Fibroblast of skin of abdomen (primary cell): ENCODE measurements at places on chromosomes 1 and 21.
A peak's percentile ranks its signal among the peaks of the same experiment; 100 is the strongest.

DNA sequence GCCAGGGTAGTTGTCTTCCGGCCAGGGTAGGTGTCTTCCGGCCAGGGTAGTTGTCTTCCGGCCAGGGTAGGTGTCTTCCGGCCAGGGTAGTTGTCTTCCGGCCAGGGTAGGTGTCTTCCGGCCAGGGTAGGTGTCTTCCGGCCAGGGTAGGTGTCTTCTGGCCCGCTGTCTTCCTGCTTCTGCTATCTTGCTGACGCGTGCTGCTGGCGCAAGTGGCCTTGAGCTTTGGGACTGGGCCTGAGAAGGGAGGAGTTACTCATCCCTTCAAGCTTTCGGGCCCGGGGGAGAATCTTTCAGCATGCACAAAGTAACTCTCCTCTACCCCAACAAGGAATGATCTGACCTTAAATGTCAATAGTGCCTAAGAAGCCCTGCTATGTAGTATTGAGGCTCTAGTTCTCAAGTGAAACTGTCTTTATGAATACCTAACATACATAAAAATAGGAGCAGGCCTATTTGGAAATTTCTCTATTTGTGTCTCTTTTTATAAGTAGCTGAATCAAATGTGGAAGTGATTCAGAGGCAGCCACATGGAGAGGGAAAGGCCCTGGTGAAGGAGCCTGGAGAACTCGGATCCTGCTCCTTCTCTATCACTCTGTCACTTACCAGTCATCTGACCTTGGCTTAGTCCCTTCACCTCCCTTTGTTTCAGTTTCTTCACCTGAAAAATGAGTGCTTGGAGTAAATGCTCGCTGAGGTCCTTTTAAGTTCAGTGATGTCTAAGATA is 65.6 kb downstream of the RGL1 start:
- no peak for DNase-seq

- DNase-seq, result no peak
Observed at GRCh38 chr1:30359539-30360220, 363.7 kb downstream of the MATN1 start.

DNA sequence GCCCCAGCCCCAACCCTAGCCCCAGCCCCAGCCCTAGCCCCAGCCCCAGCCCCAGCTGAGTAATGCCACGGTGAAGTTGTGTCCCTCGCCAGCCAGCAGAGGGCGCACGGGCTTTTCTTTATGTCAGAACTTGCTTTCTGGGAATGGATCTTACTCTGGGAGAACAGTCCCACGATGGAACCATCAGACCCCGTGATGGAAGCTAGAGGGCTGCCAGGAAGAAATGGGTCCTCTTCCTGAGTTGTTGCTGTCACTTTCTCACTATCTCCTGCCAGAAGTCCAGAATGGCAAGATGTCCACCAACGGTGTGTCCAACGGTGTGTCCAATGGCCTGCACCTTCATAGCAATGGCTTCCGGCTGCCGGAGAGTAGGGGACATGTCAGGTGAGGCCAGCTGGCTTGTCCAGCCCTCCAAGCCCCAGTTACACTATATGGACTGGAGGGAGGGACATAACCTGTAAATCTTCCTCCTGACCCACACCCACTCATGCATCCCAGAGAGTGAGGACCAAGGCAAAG is 25.1 kb upstream of the TMEM222 start:
- DNase-seq, result peak; percentile 62

DNA sequence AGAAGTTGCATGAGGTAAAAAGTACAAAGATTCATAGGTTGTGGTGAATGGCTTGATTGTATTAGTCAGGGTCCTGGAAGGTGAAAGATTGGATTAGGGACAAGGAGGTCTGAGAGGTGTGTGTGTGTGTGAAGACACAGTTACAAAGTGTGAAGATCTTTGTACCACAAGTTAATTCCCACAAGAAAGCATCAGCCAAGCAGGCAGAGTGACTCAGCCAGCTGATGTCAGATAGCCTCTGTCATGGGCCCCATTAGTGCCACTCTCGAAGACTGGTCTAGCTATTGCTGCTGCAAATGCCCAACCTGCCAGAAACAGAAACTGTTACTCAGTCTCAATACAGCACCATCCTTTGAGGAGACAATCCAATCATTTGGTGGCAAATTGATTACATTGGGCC is 96.5 kb downstream of the DTL start:
- DNase-seq, result no peak

- DNase-seq, result no peak
Observed at GRCh38 chr1:35560256-35561225, 2.9 kb downstream of the NCDN start.

GRCh38 chr1:89487972-89488371 is 36.7 kb upstream of the LRRC8B start:
- DNase-seq, result no peak

GRCh38 chr1:184156521-184157393 is 105.2 kb downstream of the TSEN15 start:
- no peak for DNase-seq

DNA sequence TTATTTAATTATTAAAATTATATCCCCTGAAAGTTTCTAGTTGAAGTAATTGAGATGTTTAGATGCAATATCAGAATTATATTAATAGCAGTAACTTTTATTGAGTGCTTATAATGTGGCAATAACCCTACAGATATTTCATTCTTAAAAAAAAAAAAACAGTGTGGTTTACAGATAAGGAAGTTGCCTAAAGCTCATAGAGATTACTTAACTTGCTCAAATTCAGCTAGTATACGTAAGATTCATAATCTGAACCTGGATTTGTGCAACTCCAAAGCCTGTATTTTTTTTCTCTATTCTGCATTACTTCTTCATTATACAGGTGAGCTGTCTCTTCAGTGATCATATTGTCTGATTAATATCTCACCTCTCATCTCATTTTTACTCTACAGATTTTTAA is 156.0 kb upstream of the PTBP2 start:
- DNase-seq, result no peak

- DNase-seq, result no peak
Observed at GRCh38 chr1:226422478-226422877, 14.6 kb upstream of the PARP1 start.

DNA sequence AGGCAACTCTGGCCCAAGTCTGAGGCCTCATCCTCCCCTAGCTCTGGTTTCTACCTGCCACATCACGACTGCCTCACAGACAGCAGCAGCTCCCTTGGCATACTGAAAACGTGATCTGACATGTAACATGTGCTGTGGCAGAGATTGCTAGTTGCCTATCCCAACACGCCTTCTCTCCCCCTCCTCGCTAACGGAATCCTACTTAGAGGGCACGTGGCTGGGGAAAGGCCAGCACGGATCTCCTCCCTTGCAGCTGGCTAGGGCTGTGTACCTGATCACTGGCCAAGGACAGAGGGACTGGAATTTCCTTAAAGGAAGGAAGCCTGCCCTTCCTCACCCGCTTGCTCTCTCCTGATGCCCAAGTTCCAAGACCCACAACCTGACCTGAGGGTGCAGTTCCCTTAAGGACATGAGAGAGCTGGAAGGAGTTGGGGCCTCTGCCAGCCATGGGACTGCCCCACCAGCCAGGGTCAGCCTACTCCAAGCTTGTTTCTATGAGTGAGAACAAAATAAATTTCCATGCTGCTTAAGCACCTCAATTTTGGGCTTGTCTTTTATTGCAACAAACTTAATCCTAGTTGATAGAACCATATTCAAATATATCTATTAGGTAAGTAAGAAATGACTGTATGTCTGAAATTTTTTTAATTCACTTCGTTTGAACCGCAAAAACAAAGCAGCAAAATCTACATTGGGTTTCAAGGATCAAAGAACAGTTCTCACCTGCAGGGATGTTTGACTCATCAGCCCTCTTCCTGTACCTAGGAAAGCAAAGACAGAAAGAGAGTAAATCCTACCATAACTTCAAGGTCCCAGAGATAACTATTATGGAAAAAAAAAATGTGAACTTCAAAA is 7.2 kb downstream of the SETD4 start:
- no peak for DNase-seq

- DNase-seq, result no peak
Observed at GRCh38 chr1:20928146-20928545, 141.0 kb upstream of the HP1BP3 start.

- DNase-seq, result no peak
Observed at GRCh38 chr1:45974541-45975269, 157.7 kb downstream of the PIK3R3 start.

GRCh38 chr1:62288224-62288623 is 31.0 kb downstream of the KANK4 start:
- no peak for DNase-seq

GRCh38 chr1:40308036-40308727 is 8.9 kb downstream of the COL9A2 start:
- DNase-seq, result no peak

- DNase-seq, result no peak
Observed at GRCh38 chr1:171296897-171297296, 17.1 kb upstream of the FMO4 start.

- no peak for DNase-seq
Observed at GRCh38 chr1:115874497-115874896, 33.6 kb upstream of the NHLH2 start.

DNA sequence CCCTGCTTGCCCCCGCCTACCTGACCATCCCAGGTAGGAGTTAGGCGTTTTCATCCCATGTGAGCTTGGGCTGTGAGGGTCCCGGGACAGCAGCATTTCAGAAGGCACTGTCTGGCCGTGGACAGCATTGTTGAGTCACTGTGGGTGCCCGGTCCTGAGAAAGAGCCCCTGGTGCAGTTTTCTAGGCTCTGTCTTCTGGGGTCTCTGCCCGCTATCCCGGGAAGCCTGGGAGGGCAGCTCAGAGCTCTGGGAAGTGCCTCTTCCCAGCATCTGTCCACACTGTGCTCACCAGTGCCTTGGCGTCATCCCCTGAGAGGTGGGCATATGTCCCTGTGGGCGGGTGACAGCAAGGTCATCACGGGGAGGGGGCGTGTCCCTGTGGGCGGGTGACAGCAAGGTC is 11.4 kb upstream of the ZNF669 start:
- no peak for DNase-seq

- no peak for DNase-seq
Observed at GRCh38 chr1:78003070-78003746, 1.5 kb upstream of the DNAJB4 start.

- DNase-seq, result no peak
Observed at GRCh38 chr21:45833414-45833813, 148.2 kb upstream of the COL6A1 start.

DNA sequence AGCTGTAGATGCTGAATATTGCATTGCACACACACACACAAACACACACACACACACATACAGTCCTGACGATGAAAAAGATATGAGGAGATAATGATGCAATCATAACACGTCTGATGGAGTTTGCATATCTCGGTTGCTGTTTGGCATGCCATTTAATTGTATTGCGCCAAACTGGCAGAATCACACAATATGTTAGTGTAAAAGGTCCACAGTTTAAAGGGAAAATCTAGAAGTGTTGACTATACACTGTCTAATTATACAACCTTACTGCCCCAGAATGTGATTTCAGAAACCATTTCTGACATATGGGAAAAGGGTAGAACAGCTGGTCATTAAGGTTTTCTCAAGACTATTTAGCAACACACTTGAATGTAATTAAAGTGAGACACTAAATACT is 123.7 kb upstream of the PROX1 start:
- DNase-seq, result no peak

DNA sequence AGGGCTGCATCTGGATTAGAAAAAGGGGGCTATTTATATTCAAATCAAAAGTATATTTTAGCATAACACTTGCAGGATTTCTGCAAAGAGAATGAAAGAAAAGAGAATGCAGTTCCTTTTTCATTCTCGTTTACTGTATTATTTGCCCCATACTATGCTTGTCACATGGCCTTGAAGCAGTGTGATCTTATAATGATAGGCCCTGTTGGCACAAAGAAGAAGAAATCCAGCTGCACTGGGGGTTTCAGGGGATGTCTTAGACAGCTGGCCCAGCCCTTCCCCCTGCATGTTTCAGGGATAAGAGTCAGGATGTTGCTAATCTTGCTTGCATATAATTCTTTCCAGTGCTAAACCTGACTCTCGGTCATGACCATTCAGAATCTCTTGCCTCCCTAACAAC is 369.5 kb downstream of the SEC16B start:
- DNase-seq, result no peak

DNA sequence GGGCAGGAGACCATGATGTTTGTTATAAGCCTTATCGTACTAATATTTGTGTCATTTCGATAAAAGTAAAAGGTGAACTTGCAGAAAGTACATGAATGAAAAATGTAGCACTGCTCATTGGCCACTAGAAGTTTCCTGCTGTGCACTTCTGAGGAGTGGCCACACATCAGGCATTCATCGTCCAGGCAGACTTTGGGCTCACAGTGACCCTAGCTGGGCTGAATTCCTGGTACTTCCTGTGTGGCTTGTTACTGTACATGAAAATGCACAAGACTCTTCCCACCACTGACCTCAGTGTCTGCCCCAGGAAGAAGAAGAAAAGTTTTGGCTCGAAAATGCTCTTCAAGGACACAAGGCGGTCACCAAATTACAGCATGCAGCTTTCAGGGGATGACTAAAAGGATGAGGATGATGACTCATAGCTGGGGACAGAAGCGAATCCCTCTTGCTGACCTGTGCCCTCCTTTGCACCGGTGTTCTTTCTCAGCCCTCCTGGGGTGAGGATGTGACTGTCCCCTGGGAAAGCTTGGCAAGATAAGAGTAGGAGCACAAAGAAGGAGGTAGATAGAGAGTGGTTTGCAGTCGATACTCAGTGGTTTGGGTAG is 252.4 kb upstream of the KAZN start:
- DNase-seq, result no peak

DNA sequence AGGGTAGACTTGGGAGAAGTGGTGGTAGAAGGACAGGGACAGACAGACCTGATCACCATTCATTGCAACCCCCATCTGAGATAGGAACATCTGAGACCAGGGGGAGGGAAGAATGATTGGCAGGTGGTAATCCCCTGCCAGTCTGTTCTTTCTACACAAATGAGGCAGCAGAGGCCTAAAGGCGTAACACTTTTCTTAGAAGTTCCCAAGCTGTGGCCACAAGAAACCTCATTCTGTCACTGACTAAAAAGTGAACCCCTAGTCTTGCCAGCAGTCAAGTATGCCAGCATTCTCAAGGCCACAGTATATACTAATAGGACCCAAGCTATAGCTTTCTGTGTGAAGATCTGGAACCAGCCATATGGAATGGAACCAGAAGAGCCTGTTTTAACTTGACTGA is 638.0 kb downstream of the KCNT2 start:
- DNase-seq, result no peak

GRCh38 chr1:215056584-215056983 is 26.0 kb upstream of the KCNK2 start:
- peak; percentile 58 for DNase-seq

DNA sequence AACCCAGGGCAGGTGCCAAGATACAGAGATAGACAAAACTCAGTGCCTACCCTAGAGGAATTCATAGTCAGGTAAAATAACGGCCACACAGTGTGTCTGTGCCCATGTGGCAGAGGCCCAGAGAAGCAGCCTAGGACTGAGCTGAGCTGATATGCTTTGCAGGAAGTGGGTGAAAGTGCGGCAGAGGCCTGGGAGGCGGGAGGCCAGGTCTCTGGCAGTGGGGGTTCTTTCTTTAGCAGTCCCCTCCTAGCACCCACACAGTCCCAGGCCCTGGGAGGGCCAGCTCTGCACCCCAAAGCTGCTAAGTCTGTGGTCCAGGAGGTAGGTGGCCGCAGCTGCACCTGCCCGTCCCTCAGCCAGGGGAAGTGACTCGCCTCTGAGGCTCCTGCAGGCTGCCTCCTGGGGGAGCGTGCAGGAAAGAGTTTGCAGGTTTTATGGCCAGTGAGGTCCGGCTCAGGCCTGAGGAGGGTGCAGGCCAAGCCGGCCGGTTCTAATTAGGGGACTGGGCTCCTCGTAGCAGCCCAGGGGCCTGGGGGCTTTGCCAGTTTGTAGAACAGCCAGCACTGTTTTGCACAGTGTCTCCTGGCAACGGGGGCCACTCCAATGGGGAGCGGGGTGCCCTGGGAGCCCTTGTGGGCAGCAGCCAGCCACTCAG is 107.9 kb downstream of the SPSB1 start:
- DNase-seq, result no peak

GRCh38 chr1:17125756-17126237 is 6.5 kb upstream of the PADI2 start:
- peak; percentile 75 for DNase-seq
